ENCODE measurements at places on chromosomes 6 and 20.

GRCh38 chr6:109521080-109521479 is 38.1 kb upstream of the ZBTB24 start:
- DNase-seq: no peak

- DNase-seq: no peak
Measured at GRCh38 chr6:113340371-113340770, 516.8 kb upstream of the MARCKS start.

DNA sequence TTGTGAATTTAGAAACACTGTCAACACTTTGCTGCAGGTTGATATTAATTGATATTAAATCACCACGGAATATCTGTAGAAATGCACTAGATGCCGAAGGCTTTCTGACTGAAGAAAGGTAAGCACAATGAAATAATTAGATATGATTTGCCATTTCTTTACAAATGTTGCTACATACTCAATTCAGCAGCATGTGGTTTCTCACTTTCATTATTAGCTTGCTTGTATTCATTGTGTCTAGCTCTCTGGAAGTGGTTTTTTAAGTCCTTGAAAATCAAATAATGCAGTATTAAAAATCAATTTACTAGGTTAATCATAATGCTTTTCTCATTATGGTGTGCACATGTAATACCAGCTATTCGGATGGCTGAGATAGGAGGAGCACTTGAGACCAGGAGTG is 231.3 kb upstream of the MARCKS start:
- DNase-seq: no peak

DNA sequence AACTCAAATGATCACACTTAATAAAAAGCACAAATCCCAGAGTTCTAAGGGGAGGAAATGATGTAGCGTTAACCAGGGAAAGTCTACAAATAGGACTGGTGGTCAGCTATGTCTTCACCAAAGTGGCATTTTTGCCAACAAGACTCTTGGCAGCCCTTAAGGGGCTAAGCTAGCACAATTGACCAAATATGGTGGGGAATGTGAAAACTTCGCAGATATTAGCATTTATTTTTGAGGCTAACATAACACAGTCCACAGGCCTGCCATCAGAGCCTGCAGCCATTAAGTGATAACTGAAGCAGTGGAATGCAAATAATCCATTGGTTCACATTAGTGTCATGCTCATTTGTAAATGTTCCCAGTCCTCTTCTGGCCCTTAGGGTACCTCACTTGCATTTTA is 274.6 kb downstream of the FOXC1 start:
- DNase-seq: no peak

DNA sequence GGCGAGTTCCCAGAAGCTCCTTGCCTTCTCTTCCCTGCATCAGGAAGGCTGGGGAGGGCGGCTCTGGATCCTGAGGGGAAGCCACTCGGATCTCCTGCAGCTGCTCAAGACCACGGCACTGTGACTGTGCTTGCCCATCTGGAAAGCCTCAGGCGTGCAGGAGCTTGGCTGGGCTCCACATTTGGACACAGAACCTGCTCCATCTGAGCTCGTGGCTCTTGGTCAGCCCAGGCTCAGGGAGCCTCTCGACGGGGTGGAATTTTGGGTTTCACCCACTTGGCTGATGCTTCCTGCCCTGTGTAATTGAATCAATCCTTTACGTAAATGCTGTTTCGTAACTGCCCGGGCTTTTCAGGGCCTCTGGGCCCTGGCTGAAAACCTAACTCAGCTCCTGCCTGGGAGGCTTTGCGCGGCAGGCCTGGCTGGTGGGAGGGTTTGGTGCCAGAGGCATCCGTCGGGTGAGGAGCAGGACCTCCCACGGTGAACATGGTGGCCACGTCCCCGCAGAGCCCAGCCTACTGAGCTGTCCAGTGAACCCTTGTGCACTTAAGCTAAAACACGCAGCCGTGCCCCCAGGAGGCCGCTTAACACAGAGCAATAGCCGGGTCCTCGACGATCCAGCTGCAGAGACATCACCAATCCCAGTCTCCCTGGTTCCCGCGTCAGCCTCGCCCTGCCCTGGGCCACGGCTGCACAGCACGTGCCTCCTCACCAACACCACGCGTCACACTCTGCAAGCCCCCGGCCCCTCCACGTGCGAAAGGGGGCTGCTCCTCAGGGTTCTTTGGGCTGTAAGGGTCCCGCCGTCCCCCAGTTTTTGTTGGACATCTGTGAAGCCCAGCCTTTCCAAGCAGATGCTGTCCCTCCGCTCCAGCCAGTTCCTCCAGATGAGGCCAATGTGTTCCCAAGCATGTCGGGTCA is 241.0 kb downstream of the DLL1 start:
- no peak for DNase-seq

- DNase-seq: no peak
Measured at GRCh38 chr6:138264372-138264880, 46.1 kb upstream of the PBOV1 start.

GRCh38 chr6:166251211-166251610 is 57.0 kb downstream of the PRR18 start:
- no peak for DNase-seq

- DNase-seq: no peak
Measured at GRCh38 chr20:57761413-57761734, 51.6 kb upstream of the PMEPA1 start.

- no peak for DNase-seq
Measured at GRCh38 chr20:12093057-12093796, 175.5 kb downstream of the BTBD3 start.

GRCh38 chr6:93419304-93420162 is at the start of gene EPHA7:
TSS of gene EPHA7 (minus strand) at chr6:93419559. CDS start at chr6:93419341, 218 bp downstream.
- no peak for DNase-seq

- DNase-seq: no peak
Measured at GRCh38 chr6:14655201-14656061, 537.9 kb downstream of the CD83 start.

DNA sequence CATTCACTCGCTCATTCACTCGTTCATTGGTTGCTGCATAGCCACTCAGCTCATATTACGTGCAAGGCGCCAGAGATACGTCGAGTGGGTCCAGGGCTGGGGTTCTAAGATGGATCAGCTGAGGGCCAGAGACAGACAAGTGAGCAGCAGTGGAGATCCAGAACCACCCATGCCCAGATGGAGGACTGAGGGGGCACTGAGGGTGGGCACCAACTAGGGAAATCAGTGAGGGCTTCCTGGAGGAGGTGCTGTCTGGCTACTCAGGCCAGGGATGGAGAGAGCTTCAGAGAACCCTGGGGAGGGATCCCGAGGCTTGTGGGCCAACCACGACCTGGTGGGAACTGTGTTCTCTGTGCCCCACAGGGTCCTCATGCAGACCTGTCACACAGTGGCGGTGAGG is 364 bp upstream of the SPDEF start:
- DNase-seq: no peak

GRCh38 chr6:121666814-121667213 is 231.4 kb downstream of the GJA1 start:
- no peak for DNase-seq

- DNase-seq: no peak
Measured at GRCh38 chr6:38068854-38069590, 249.5 kb downstream of the ZFAND3 start.

- DNase-seq: no peak
Measured at GRCh38 chr6:152201120-152201519, 393.6 kb downstream of the ESR1 start.

DNA sequence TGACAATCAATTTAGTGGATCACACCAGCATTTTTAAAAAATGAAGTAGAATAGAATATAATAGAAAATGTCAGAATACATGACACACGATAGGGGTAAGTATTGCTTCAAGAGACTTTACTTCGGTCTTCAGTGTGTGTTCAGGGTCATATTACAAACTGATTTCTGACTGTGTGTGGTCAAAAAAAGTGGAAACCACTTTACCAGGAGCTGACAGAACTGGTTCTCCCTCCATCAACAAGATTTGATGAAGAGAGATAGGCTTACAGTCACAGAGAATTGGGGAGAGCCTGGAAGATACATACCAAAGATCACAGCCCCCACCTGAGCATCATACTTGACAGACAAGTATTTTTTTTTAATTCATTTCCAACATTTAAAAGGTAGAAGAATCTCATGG is 21.7 kb downstream of the ARMC2 start:
- DNase-seq: no peak

GRCh38 chr6:129269076-129269475 is 386.1 kb downstream of the LAMA2 start:
- no peak for DNase-seq

DNA sequence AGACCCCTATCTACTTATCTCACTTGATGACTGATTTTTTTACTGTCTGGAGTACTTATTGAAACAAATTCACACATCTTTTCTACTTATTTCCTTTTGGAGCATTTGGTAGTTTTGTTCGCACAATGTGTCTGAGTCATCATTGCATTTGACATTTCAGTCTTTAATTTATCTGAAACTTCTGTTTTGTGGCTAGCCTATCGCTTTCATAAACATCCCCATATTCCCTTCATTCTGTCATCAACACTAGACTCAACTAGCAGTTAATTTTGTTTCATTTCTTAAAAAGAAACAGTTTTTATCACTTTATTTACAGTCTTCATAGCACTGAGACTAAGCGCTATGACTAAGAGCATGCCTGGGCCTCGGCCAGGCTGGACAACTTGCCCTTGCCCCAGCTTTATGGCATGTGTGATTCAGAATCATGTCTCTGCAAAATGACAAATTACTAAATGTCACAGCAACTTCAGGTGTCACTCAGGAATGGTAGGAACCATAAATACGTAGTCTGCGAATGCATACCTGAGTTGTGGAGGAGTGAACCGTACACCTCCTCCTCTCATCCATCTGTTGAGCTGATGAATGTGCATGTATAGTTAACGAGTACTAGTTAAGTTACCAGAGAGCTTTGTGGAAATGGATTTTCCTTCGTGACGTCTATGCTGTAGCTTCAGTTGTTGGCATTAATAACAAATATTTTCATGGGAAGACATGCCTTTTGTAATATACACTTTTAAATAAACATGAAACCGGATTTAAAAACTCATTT is 16.2 kb downstream of the L3MBTL3 start:
- no peak for DNase-seq

GRCh38 chr20:35502352-35502751 is 27.1 kb downstream of the C20orf173 start:
- DNase-seq: no peak

DNA sequence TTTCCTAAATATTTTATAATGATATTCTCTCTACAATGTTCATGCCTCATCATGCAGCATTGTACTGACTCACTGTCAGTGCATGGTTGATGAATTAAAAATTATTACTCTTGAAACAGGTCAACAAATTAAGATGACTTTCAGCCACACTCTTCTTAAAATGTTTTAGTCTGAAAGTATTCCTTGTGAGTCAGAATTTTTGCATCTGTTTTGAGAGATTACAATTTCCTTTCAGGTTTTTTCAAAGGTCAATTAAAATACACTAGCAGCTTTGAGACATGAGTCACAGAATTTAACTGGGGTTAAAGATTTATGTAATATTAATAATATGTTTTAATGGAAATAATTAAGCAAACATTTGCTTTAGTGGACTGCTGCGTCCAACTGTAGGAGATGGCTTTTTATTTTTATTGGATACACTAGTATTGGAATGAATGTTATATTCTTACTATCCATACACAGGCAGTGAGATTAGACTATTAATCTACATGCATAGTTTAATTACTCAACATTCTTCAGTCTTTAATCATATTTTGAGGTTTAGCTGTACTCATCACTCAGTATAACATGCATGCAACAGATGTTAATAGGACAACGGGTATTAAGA is 9.7 kb downstream of the COL12A1 start:
- no peak for DNase-seq

DNA sequence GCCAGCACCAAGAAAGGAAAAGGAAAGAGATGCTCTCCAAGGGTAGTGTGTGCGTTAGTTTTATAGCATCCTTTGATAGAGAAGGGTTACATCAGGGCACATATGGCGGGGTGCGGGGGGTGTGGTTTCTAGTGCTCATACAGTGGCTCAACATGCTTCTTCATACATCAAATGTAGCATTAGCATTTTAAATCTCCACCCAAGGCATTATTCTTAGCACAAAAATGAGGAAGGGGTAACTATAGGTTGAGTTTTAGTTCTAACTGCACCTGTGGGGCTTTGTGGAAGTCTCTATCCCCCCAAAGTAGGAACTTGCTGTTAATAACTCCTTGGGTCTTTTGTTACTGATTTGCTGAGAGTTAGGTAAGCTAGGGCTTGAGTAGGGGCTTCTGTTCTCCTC is 89.3 kb downstream of the CEP57L1 start:
- no peak for DNase-seq

DNA sequence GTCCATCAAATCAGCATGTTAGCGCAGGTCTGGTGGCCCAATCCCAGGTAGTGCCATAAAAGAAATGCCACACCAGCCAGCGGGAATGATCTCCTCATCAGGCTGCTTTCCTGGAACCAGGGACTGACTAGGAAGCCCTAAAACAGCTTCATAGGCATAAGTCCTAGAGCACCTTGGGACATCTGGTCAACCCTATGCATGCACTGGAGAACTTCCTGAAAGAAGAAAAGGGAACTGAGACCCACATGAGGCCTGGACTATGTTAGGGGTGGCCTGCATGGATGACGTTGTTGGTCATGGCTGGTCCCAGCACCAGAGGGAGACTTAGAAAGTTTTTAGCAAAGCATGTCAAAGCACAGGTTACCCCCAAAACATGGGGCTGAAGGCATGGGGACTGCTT is 7.6 kb upstream of the KCNK16 start:
- DNase-seq: no peak

GRCh38 chr6:164982389-164982788 is 327.0 kb downstream of the C6orf118 start:
- DNase-seq: no peak

GRCh38 chr6:44829836-44830235 is 442.3 kb downstream of the CDC5L start:
- DNase-seq: no peak

DNA sequence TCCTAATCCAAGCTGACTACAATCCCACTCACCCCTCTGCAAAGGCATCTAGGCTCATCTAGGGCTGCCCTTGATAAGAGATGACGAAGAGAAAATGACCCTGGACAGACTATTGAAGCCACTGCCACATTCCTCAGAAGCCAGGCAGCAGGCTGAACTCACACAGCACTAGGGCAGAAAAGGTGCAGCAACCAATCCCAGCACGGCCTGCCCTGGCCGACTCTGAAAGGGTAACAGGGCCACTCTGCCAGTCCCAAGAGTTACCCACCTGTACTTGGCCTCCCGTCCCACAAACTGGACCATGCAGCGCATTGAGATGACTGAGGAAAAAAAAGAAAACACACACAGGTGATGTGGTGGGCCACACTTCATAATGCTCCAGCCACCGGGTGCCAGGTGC is 9.1 kb downstream of the MTCH1 start:
- no peak for DNase-seq

GRCh38 chr6:41647061-41647511 is 8.8 kb downstream of the MDFI start:
- no peak for DNase-seq

DNA sequence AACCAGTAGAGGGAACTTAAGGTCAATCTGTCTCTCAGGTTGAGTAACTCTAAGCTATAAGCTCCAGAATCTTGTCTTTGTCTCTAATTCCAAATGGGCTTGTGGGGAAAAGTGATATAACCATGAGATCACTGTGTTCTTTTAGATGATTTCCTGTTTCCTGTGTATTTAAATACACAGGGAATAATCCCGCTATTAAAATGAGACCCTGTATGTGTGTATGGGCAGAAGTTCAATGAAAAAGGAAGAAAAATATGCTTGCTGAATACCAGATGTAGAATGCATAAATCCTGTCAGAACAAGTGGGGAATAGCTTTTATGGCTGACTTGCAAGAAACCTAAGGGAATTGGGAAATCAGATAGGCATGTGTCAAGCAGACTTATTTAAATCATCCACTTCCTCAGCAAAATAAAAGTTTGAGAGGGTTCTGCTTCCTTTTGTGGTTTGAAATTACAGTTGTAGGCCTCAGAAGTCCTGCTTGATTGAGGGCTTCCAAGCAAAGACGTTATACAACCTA is 164.7 kb upstream of the PDE7B start:
- no peak for DNase-seq
